ENCODE measurements at places on chromosomes 5 and 9. TPM values are rescaled to one million over a fixed set of nuclear protein-coding genes. Genes with fewer than 3 reads are reported as not detected.
A peak's percentile ranks its signal among the peaks of the same experiment; 100 is the strongest.

DNA sequence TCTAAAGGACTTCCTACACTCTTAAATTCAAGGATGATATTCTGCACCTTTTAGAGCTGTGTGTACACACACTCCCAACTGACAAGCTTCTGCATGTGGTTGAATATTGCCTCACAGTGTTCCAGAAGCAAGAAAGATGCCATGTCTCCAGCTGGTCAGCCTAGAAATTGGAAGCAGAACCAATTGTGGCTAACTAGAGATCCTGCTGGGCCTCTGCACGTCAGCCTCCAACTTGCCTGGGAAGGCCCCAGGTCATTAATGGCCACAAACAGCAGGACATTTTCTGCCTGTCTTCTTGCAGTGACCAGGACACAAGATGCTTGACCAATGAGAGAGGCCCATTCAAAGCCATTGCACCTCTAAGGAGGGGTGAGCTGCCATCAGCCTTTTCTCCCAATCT lies 571.9 kb upstream of the BRINP1 start:
- no peak for DNase-seq

Gene STKLD1
- 3.1 TPM for total RNA-seq

DNA sequence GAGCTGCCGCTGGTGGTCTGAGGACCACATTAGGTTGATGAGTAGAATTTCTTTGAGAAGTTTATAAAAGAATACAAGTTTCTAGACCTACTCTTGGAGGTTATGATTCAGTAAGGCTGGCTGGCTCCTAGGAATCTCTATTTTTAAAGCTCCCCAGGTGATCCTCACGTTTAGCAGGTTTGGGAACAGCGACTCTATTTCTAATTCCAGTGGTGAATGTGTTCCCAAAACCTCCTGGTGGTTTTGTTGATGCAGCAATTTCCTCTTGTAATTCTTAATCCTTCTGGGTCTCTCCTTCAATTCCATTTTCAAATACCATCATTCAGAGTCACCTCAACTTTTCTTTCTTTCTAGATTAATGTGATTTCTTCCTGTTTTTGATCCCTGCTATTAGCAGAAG lies 215.9 kb upstream of the RFX3 start:
- no peak for DNase-seq

- peak; percentile 95 for DNase-seq
Observed at GRCh38 chr5:107474716-107475489, 195.8 kb downstream of the EFNA5 start.

Gene CCDC171
- 2.4 TPM for total RNA-seq

Gene SLCO6A1
- total RNA-seq, result not detected

- DNase-seq, result no peak
Observed at GRCh38 chr5:10844016-10844415, 83.0 kb upstream of the DAP start.

Gene GLRA1
- total RNA-seq, result not detected

Gene IFNB1
- total RNA-seq, result not detected

DNA sequence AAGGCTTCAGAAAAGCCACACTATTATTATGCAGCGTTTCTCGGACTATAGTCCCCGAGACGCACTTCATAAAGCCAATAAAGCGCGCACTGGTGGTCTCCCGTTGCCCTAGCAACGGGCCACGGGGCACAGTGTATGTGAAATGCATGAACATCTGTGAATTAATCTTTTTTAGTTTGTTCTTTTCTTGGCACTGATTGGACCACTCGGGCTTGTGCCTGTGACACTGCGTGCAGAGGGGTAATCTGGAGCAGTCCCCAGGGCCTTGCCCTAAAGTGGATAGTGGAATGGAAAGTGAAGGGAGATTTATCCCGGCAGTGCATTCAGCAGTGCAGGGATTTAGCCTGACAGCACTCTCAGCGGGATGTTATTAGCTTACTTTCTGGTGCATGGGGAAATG lies 92.1 kb downstream of the TLE4 start:
- DNase-seq, result no peak

Gene FOXD4L5
- 0.37 TPM for total RNA-seq

Gene ENC1
- 53.6 TPM for total RNA-seq

DNA sequence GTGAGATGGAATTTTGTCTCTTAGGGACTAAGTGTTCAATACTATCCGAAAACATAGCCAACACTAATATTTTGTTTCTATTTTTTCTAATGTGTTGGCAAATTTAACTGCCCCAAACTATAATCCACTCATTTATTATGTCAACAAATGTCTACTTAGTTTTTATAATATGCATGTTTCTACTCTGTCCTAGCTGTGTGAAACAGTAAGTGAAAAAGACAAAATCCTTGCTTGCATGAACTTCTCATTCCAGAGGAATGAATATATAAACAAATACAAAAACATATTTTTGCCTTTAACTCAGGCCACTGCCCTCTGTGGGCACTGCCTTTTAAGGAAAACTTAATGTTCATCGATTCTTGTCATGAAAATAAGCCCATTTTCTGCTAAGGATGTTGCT lies 1275.4 kb upstream of the CDH18 start:
- DNase-seq, result no peak

All from PC-9 (cell line).